T47D (cell line): ENCODE measurements at places on chromosomes 3 and 15.

- no peak for DNase-seq
Measured at GRCh38 chr3:13821126-13821525, 58.7 kb downstream of the WNT7A start.

GRCh38 chr3:158790901-158791589 lies 10.8 kb upstream of the MFSD1 start:
- DNase-seq, result peak; percentile 75

DNA sequence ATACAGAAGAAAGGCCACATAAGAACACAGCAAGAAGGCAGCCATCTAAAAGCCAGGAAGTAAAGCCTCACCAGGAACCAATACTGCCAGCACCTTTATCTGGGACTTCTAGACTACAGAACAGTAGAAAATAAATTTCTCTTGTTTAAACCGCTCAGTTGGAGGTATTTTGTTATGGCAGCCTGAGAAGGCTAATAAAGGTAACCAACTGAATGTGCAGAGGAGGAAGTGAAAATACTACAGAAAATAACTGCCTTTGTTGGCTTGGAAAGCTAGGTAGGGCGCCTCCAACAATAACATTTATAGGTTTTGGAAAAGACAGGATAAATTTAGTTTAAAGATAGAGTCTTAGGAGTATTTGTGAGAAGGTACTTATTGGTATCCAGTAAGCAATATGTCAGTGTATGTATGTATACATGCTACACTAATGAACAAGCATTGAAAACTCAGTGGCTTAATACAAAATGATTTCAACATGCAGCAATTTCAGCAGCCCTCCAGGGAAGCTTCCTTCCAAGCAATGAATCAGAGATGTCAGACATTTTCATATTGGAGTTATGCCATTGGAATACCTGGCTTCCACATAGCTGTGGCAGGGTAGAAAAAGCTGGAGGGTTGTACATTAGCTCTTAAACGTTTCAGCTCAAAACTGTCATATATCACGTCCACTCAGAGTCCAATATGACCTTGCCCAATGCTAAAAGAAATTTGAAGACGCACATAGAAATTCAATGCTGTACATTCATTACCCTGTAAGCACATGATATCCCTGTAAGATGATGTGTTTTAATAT lies 48.9 kb downstream of the ZBBX start:
- no peak for DNase-seq

- DNase-seq, result no peak
Measured at GRCh38 chr3:102441832-102442231, 7.0 kb downstream of the ZPLD1 start.

GRCh38 chr3:64299206-64299605 lies 73.9 kb upstream of the PRICKLE2 start:
- no peak for DNase-seq

- no peak for DNase-seq
Measured at GRCh38 chr3:169478566-169479313, 184.8 kb downstream of the MECOM start.

- DNase-seq, result no peak
Measured at GRCh38 chr3:163655021-163655420, 1423.3 kb downstream of the SI start.

DNA sequence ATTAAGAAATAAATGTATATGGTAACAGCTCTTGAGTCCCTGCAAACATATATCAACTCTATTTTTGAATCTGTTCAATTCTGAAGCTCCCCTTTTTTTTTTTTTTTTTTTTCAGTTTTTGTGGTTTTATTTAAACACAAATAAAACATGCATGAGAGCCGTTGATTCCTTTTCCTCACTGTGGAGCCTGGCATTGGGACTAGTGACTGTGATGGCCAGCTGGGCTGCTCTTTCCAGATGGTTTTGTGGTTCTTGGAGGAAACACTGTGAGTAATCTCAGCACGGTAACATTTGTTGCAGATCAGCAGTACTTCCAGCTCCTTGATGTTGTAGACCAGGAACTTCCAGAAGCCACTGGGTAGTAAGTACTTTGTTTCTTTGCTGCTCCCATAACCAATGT lies 15.9 kb downstream of the EMC7 start:
- DNase-seq, result no peak

DNA sequence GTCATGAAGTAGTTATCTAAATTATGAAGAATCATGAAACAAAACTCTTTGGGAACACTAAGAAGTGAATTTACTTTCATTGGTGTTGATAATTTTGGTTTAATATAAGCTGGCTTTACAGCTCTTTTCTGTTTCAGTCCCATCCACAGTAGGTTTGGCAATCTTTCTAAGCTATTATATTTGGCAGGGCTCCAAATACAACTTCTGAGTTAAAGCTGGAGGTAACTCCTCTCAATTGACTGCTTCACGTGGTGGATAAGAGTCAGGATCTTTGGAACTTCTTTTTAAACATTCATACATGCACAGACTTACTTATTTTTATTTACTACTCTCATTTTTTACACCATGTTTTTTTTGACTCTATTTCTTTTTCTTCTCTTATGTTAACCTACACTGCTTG lies 106.5 kb upstream of the EPHA3 start:
- DNase-seq, result no peak

DNA sequence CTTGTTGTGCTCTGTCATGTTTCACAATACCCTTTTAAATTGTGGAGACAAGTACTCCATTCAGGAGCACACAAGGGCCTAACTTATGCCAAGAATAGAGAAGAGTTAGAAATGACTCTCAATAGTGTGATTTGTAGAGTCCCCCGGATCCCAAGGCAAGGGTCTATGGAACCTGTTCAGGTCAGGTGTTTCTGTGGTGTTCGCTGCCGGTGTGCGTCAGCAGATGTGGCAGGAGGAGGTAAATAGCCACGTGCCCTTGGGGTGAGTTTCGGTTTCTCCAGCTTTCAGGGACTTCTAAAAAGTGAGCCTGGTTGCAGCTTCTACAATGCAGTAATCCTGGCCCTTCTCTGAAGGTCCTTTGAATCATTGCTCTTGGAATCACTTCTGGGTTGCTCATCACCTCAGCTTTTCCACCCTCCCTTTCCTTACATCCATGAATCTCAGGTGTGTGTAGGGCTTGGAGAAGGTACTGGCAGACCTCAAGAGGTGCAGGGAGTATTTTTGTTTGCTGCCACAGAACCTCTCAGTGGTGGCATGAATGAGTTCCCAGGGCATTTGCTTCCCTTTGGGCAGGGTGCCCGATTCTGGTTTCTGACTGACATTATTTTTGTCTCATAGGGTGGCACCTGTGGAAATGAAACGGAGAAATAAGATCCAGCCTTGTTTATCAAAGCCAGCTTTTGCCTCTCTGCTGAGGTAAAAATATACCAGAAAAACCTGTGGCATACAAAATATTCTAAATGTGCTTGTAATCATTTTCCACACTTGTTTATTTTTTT lies 7.3 kb downstream of the ST3GAL6 start:
- DNase-seq, result no peak

DNA sequence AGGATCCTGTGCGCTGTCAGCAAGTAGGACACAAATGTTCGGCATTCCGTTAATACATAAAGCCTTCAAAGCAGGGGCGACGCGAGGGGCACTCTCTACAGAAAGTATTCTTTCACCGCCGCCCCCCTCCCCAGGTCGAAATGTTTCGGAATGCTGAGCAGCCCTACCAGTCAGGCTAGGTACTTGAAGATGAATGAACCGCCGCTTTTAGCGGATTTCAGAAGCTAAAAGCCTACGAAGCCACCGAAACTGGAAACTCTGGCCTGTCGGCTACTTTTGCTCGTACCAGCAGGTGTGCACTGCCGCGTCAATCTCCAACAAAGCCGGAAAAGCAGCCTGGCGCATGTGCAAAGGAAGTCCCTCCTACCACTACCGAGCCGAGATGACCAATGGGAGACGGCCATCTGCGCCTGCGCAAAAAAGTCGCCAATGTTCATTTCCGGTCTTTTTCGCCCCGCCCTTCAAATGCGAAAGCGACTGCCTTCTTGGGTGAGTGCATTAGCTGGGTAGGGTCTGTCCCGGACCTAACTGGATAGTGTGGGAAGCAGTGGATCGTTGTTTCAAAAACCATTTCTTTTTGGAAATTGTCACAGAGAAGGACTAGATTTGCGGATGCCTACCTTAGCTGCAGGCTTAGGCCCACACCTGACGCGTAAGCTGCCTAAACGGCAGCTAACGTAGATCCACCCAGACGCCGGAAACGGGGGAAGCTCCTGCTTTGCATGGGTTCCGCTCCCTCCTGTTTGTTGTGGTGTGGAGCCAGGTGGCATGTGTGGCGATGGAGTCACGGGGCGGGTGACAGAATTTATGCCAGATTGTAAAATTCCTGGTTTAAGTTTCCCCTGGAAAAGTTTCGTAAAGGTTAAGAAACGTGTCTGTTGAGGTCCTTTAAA lies at the start of gene WDR5B:
Gene WDR5B (minus strand): TSS at position 301 of the 893 bp plus-strand sequence. CDS start 534 bp downstream, outside the sequence.
- peak; percentile 99 for DNase-seq

DNA sequence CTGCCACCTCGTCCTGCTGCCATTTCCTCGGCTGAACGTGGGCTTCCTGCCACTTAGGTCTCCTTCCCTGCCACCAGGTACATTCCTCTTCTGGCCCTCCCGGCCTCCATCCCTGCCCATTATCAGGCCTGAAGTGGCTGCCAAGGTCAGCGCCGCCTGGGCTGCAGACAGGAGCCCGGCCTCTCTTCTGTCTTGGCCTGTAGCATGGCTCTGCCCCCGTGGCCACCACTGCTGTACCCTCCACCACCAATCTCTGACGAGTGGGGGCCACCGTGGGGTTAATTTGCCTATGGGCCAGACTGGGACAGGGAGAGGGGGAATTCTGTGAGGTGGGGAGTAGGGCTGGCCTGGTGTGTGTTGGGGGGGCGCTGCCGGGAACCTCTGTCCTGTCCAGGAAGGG lies 2.0 kb upstream of the BAHD1 start:
- no peak for DNase-seq

DNA sequence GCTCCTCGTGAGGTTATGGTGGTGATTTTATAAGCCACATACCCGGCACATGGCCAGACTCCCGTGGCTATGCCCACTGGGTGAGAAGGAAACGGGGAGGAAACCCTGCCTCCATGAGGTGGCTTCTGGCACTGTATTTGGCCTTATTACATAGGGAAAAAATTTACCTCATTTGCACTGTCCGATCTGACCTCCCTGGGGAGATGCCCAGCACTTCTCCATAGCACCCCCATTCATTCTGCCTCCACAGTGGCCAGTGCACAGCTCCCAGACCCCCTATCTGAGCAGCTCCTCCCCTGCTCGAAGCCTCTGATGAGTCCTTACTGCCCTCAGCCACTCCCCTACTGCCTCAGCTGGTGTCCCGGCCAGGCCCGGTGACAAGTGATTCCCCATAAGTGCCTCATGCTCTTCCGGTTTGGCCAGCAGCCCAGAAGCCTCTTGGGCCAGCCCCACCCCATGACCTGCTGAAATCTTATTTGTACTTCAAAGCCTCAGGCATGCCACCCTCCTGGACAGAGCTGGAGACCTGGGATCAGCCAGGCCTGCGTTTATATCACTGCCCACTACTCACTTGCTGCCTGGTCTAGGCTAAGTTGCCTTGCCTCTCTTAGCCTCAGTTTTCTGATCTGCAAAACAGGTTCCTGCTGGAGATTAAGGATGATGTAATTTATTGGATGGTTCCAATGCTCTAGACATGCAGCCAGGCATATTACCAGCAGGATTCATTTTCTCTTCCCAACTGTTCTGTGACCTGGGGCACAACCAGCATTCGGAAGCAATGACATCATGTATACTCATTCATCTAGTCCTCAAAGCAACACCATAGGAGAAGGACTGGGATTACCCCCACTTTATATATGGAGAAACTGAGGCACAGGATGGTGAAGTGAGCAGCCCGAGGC lies 30.6 kb upstream of the SLC6A6 start:
- no peak for DNase-seq

DNA sequence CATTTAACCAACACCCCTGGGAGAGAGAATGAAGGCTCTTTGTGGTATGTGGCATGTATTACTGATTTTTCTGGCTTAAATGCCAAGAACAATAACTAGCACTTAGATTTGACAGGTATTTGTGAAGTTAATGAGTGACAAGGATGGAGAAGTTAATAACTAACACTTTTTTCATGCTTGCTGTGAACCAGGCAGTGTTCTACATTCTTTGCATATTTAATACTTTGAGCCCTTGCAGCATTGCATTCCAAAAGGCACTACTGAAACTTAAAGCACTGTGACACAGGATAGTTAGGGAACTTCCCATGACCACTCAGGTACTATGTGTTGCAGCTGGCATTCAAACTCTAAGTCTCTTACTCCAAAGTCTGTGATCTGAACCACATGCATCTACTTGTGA lies 650.6 kb downstream of the ZPLD1 start:
- DNase-seq, result no peak

GRCh38 chr3:17974206-17974841 lies 231.9 kb upstream of the TBC1D5 start:
- no peak for DNase-seq

DNA sequence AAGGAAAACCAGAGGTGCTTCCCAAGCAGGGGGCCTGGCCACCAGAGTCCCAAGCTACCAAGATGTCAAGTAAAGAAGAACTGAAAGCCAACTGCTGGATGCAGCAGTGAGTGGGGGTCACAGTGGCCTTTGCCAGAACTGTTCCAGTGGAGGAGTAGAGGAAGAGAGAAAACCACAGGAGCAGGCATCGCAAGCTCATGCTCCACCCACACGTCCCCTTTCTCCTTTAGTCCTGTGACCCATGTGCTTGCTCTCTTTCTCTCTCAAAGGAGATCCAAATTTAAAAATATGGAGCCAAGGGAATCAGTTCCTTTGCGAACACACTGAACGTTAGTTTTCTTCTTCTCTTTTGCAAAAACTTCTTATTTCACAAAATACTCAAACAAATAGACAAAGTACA lies 12.4 kb upstream of the ABHD2 start:
- no peak for DNase-seq

DNA sequence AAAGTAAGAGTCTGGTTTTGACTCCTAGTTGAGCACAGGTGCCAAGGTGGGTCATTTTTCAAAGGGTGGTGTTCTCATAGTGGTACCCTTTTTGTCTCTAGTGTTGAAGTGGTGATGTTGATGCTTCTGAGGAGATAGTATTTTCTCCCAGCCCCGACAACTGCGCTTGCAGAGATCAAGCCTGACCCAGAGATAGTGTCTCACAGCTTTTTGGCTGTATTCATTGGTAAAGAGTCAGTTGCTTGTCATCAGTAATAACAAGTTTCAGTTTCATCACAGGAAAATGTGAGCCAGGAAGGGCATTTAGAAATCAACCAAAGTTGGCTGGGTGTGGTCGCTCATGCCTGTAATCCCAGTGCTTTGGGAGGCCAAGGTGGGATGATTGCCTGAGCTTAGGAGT lies 139.3 kb downstream of the NFKBIZ start:
- no peak for DNase-seq

DNA sequence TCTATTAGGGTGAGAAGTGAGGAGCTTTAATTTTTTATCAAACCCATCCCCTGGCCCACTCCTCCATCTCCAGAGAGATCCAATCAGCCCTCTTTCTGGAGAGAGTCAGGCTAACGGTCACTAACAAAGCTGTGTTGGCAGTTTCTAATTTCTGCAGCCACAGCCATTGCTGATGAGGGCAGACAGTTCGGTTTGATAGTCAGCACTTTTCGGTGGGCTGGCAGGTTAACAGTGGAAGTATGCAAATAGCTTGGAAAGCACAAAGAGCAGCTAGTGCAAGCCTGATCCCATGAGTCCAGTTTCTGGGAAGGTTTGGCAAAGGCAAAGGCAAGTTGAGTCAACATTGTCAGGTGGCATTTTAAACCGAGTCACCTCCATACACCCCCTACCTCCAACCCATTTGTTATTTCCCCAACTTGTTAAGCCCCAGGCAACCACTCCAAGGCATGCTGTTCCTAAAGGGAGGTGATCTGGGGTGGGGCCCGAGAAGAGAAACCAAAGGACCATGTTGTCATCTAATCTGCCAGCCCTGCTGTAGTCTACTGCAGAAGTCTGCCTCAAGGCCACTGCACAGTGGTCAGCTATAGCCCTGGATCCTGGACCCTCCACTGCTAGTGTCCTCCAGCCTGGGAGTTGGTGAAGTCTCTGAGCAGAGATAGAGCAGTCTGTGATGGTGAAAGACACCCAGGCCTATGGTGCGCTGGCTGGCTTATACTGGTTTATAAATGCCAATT lies 1.7 kb downstream of the CCR1 start:
- DNase-seq, result no peak
